ENCODE measurements at places on chromosomes 11 and 22.

GRCh38 chr11:69876013-69876412 is 56.8 kb upstream of the FGF3 start:
- no peak for DNase-seq

DNA sequence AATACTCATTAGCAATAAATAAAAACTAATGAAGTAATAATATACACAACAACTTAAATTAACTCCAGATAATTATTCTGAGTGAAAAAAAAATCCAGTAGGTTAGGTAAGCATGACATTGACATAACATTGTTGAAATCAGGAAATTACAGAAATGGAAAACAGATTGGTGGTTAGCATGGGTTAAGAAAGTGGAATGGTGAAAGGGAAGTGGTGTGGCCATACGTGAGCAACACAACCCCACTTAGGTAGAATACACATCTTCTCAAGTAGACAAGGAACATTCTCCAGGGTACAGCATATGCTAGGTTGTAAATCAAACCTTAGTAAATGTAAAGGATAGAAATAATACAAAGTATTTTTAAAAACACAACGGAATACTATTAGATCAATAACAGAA is 30.2 kb upstream of the CLTCL1 start:
- DNase-seq, result no peak

DNA sequence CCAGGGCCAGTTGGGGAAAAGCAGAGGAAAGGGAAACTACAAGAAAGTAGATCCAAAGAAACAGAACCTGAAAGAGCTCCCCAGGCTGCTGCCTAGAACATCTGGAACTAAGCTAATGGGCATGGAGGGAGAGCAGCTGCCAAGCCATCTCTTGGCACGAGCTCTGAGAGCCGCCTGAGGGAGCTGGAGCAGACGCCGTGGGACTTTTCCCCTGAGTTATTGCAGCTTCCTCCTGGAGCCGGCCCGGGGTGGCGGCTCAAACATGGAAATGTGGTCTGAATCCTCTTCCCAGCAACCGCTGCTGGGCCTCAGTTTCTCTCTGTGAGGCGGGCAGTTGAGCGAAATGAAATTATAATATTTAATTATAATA is 41.8 kb downstream of the LIF start:
- DNase-seq, result no peak

DNA sequence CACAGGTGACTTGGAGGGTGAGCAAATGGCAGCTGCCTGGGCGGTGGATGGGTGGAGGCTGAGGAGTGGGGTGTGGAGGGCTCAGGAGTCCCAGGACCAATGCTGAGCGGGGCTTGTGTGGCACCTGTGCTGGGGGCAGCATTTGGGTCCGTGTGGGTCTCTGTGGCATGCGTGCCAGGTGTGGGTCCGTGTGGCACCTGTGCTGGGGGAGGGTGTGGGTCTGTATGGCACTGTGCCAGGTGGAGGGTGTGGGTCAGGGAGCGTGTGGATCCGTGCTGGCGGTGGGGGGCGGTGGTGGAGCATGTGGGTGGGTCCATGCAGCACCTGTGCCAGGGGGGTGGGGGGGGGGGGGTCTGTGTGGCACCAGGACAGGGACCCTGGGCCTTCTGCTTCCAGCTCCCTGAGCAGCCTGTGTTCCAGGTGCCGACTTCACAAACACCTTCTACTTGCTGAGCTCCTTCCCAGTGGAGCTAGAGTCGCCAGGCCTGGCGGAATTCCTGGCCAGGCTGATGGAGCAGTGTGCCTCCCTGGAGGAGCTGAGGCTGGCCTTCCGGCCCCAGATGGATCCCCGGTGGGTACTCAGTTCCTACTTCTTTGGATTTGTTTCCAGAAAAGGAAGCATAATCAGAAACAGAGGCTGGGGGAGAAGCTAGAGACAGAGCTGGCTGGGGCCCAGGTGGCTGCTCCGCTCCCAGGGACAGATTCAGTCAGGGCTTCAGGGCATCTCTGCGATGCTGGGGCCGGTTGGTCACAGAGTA is 14.7 kb downstream of the SELENOO start:
- no peak for DNase-seq

DNA sequence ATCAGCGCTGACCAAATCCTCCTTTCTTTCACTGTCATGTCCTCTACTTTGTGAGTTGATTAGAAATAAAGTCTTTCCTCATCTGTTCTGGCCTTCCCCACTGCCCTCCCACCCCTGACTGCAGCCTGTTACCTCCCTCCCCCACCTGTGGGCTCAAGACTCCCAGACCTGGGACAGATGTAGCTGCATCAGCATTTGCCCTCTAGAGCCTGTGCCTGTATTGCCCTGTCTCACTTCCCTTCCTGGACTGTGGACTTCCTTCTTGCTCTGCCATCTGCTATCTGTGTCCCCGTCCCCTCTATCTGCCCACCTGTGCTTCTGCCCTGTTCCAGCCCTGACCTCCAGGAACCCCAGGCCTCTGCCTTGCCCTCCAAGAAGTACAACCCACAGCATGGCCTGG is 122.5 kb downstream of the GALNT18 start:
- DNase-seq, result no peak
